ENCODE measurements at places on chromosomes 3 and 15. TPM values are rescaled to one million over a fixed set of nuclear protein-coding genes. Genes with fewer than 3 reads are reported as not detected.

DNA sequence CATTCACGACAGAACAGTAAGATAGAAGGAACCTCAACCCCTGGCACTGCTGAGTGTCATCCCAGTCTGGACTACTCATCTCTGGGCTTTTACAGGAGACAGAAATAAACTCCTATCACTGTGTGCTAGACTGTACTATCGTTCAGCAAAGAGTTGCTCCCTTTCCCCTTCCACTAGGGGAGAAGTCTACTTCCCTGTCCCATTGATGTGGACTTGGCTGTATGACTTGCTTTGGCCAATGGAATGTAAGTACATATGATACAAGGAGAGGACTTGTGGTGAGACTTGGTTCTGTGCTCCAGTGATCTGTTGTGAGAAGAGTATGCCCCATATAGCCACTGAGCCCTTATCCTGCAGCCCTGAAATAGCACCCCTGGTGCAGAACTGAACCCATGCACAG lies 5.3 kb upstream of the KIF7 start:
- DNase-seq = no peak

Gene PCYT1A
- 89.4 TPM for total RNA-seq

GRCh38 chr3:35078780-35079179 lies 560.5 kb upstream of the ARPP21 start:
- no peak for DNase-seq

DNA sequence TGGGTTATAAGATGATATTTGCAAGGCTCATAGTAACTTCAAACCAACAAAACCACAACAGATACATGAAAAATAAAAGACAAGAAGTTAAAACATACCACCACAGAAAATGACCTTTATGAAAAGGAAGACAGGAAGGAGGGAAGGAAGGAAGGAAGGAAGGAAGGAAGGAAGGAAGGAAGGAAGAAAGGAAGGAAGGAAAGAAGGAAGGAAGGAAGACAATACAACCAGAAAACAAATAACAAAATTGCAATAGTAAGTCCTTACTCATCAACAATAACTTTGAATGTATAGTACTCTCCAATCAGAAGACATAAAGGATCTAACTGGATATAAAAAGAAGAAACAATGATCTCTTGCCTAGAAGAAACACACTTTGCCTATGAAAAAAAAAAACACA lies 287.4 kb upstream of the DCBLD2 start:
- DNase-seq = no peak

Gene P2RY1
- total RNA-seq = 3.5 TPM

Measured in pulmonary artery endothelial cell (primary cell).